ENCODE measurements at places on chromosomes 5 and 9.

DNA sequence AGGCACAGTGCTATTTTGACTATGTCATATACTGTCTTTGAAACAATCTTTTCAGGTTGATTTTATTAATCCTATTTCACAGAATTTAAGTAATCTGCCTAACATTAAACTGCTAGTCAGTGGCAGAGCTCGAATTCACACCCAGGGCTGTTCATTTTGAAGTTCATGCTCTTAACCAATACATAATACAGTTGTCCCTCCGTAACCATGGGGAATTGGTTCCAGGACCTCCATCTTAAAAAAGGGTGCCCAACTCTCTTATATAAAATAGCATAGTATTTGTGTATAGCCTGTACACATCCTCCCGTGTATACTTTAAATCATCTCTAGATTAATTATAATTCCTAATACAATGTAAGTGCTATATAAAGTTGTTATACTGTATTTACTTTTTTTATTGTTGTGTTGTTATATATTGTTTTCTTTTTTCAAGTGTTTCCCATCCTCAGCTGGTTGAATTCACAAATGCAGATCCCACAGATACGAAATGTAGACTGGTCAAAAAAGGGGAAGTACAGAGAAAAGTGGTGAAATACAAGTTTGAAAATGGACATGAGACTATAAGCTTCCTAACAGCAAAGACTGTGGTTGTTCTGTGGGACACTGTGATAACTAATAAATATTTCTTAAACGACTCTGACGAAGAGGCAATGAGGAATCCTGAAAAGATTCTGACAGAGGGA lies 18.3 kb downstream of the RFX3 start:
- DNase-seq: no peak

- DNase-seq: no peak
Observed at GRCh38 chr5:144032375-144032774, 138.1 kb downstream of the YIPF5 start.

- DNase-seq: no peak
Observed at GRCh38 chr9:29691758-29692407, 2118.6 kb upstream of the C9orf72 start.

GRCh38 chr9:71680189-71680980 lies 87.9 kb downstream of the CEMIP2 start:
- no peak for DNase-seq

DNA sequence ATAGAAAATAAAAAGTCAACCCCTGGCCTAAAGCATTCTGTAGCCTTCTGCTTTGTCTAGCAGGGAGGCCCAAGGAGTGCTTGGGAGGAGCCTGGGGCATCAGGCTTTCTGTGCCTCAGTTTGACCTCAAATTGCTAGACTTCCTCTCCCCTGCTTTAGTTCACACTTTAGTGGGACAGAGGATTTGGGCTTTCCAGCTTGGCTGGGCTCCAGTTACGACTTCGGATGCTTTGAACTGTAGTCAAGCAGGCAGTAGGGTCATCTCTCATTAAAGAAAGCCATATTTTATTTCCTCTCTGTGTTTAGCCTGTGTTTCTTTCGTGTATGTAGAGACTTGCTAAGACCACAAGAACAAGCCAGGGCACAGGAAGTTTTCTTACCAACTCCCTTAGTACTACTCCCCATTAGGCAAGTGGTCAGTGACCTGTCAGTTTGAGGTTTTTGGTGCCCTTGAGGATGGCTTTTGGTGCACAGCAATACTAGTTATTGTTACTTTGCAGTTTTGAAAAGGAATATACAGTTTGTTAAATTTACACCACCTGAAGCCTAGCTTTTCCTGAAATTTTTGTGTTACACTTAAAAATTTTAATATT lies 334.7 kb downstream of the NDUFS4 start:
- no peak for DNase-seq

DNA sequence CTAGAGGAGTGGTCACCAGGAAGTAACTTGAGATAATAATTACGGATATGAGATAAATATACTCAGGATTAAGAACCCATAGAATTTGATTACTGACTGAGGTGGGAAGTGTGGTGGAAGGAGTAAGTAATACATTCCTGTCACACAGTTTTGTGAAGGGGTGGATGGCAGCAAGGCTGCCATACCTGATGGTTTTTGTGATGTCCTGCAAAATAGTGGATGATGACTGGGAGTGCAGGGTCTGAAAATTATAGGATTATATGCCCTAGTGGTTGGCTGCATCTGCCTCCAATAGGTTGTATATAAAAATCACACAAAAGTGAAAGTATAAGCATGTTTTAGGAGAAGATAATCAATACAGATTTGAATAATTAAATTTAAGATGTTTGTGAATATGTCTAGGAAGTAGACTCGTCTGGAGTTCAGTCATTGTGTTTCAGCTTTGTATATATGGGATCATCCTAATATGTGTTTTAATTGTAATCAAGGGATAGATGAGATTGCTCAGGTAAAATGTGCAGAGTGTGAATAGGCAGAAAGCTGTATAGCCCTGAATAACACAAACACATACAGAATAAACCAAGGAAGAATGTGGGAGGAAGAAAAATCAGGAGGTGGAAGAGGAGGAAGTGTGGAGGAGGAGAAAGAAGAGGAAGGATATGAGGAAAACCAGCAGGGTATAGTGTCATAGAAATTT lies 5.5 kb downstream of the SELENOP start:
- DNase-seq: no peak

- no peak for DNase-seq
Observed at GRCh38 chr9:128635266-128636023, 21.2 kb downstream of the DYNC2I2 start.

DNA sequence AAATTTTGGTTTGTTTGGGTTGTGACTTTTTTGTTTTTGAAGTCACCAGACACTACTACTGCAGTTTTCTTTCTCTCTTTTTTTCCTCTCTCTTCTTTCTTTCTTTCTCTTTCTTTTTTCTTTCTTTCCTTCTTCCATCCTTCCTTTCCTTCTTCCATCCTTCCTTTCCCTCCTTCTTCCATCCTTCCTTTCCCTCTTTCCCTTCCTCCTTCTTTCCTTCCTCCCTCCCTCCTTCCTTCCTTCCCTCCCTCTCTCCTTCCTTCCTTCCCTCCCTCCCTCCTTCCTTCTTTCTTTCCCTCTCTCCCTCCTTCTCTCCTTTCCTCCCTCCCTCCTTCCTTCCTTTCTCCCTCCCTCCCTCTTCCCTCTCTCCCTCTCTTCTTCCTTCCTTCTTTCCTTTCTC lies 230.3 kb upstream of the TYRP1 start:
- no peak for DNase-seq

- no peak for DNase-seq
Observed at GRCh38 chr5:108556441-108557145, 174.7 kb upstream of the FBXL17 start.

DNA sequence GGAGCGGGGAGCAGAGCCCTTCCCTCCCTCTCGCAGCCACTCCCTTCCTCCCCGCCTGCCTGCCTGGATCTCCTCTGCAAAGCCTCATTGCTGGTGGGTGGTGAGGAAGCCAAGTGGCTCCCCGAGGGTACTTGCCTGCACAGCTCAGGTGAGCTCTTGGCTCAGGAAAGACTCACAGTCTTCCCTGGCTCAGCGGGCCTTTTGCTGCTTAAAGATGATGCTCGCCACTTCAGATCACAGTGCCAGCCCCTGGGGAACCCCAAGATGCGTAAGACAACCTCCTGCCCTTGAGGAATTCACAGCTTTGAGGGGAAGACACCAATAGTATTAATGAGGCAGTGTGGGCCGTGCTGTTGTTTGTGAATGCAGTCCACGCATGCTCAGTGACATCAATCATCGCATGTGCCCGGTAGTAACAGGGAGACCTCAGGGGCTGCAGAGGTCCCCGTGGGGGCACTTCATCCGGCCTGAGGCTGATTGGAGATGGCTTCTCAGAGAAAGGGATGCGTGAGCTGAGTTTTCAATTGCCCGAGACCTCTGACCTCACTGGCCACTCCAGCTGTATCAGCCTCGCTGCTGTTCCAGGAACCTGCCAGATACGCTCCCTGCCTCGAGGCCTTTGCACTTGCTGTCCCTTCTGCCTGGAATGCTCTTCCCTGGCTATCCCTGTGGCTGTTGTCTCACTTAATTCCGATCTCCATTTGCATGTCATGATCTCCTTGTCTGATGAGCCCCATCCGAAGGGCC lies 36.8 kb downstream of the ERGIC1 start:
- DNase-seq: no peak

DNA sequence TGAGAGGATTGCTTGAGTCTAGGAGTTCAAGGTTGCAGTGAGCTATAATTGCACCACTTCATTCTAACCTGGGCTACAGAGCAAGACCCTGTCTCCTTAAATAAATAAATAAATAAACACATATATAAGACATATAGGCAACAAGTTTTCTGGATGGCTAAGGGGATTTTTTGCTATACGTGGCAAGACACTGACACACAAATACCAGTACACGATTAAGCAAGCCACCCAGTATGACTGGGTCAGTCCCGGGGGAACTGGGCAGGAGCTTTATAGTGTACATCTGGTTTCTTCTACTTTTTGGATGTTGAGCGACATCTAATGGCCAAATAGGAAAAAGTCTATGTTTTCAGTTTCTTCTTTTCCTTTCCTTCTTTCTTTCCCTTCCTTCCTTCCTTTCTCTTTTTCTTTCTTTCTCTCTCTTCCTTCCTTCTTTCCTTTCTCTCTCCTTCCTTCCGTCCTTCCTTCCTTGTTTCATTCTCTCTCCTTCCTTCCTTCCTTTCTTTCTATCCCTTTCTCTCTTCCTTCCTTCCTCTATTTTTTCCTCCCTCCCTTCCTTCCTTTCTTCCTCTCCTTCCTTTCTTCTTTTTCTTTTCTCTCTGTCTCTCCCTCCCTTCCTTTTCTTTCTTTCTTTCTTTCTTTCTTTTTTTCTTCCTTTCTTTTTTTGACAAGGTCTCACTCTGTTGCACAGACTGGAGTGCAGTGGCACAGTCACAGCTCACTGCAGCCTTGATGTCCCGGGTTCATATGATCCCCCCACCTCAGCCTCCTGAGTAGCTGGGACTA lies 47.0 kb upstream of the PLIN2 start:
- DNase-seq: no peak

GRCh38 chr5:151264113-151264512 lies 11.1 kb downstream of the GM2A start:
- no peak for DNase-seq

GRCh38 chr5:113156271-113156877 lies 179.8 kb downstream of the DCP2 start:
- no peak for DNase-seq

- DNase-seq: no peak
Observed at GRCh38 chr9:6055216-6055615, 39.8 kb upstream of the RANBP6 start.

DNA sequence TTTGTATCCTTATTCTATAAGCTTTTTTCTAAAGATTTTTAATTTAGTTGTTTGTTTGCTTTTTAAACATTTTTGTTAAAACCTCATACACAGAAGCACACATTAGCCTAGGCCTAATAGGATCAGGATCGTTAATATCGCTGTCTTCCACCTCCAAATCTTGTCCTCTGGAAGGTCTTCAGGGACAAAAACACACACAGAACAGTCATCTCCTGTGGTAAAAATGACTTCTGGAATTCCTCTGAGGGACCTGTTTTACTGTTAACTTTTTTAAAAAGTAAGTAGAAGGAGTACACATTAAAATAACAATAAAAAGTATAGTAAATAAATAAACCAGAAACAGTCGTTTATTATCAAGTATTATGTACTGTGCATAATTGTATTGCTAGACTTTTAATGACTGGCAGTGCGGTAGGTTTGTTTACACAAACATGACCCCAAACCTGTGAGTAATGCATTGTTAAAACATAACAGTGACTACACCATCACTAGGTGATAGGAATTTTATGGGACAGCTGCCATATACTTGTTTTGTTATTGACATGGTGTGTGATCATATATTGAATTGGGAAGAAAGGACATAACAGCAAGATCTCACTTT lies 109.6 kb downstream of the ZCCHC7 start:
- DNase-seq: no peak

GRCh38 chr5:113224605-113225065 lies 210.2 kb downstream of the TSSK1B start:
- no peak for DNase-seq

- no peak for DNase-seq
Observed at GRCh38 chr5:128538250-128539037, 399 bp upstream of the FBN2 start.

DNA sequence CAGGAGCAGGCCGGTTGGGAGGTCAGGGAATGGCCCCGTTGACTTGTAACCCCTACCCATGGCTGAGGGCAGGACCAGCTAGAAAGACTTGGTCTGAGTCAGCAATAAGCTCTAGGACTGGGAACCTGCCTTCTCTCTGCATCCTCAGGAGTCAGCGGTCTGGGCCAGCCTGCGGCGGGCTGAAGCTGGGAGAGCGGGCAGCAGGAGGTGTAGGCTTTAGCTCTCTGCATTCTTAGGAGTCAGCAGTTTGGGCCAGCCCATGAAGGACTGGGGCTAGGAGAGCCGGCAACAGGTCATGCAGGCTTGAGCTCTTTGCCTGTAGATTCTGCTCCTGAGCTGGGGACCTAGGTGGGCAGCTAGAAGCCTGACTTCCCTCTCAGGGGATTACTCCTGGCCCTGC lies 6.4 kb upstream of the SMIM32 start:
- no peak for DNase-seq

GRCh38 chr9:2208465-2208864 lies 193.3 kb downstream of the SMARCA2 start:
- no peak for DNase-seq

GRCh38 chr5:180137401-180138213 lies 66.0 kb upstream of the RNF130 start:
- DNase-seq: no peak

GRCh38 chr9:8143677-8144076 lies 344.1 kb upstream of the DMAC1 start:
- no peak for DNase-seq

GRCh38 chr5:63916786-63917185 lies 45.5 kb downstream of the HTR1A start:
- DNase-seq: no peak

GRCh38 chr9:121453232-121453892 lies 46.3 kb downstream of the GGTA1 start:
- no peak for DNase-seq

DNA sequence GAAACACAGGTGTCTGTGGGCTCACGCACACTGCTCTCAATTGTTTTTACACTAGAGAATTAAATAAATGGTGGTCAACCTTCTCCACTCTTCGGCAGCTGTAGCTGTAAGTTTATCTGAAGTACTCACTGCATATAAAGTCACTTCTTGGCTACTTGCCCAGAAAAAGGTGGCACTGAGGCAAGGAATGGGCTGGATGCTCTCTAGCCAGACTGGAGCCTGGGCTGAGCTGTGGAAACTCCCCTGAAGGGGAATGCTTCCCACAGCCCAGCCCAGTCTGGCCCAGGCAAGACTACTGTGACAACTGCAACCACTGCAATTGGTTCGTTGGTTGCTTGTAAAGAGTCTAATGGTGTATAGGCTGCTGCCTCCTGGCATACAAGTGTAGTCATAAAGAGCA lies 4.5 kb downstream of the LEAP2 start:
- DNase-seq: no peak

DNA sequence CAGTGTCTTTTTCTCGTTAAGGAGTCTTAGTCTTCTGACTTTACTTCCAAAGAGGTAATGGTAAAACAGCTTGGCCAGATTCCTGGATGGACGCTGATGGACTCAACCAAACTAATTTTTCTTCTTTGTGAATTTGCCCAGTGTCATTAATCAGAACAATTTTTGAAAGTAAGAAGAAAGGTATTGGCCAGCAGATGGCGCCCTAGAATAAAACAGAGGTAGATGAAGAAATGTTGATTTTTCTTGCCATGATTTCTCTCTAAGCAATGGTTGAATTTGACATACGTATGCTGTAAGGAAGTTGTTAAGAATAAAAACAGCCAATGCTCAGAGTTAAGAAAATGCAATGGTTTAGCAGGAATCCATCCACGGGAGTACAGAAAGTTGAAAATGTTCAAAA lies 500.0 kb downstream of the DIRAS2 start:
- peak; percentile 28 for DNase-seq
